Gastroesophageal sphincter (tissue), 4 donors: ENCODE measurements at places on chromosomes 13 and 19.

DNA sequence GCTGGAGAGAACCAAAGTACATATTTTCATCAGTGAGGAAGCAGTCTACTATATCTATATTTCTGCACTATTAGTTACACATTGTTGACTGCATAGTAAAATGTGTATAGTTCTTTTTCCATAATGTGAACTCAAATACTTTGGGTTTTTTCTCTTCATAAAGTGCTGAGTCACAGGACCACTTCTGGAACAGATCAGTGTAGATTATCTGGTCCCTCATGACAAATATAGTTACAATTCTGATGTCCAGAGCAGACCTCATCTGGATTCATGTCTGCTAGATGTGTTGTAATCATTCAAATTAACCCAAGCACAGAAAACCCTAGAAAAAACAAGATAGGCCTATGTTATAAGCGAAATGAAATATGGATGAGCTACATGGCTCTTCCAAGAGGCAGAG lies 171.4 kb downstream of the SUCLA2 start:
- no peak overlapping the region for H3K27ac ChIP-seq
- no peak for ATAC-seq
- no peaks in the 10 kb centered on the region for H3K27me3 ChIP-seq
- no peaks in the 10 kb centered on the region for H3K36me3 ChIP-seq
- no peak overlapping the region for H3K4me3 ChIP-seq
- peaks cover 8% of the 10 kb centered on the region for H3K4me1 ChIP-seq

DNA sequence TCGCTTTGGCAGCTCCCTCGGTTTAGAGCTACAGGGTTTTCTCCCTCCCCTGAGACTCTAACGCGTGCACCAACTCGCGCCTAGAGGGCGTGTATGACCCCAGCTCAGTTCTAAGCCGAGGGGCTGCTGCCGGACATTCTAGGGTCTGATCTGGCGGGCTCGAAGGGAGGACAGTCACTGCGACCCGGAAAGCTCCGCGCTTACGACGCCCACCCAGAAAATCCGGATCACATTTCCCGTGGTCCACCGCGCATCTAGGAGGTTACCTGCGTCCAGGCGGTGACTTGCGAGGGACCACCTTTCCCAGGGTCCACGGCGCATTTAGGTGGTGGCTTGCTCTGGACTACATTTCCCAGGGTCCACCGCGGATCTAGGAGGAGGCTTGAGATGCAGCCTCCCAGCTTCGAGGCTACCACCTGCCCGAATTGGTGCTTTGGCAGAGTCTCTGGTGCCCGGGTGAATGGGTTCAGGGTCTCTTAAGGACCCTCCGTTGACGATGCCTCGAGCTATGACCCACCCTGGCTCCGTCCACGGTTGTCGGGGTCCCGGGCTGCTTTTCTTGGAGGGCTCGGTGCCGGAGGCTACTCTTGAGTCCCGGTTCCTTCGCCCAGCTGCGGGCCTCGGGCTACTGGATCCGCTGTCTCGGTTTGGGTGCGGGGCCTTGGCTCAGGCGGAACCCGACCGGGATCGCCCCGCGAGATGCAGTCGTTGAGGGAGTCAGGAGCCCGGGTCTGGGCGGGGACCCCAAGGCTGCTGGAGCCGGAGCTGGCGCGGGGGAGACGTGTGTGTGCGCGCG lies 30.5 kb downstream of the ZNF146 start:
- H3K4me3 ChIP-seq, result peak overlapping the region; percentile 19
- no peaks in the 10 kb centered on the region for H3K27me3 ChIP-seq
- H3K4me1 ChIP-seq, result no peaks in the 10 kb centered on the region
- H3K27ac ChIP-seq, result no peak overlapping the region
- no peaks in the 10 kb centered on the region for H3K36me3 ChIP-seq
- ATAC-seq, result no peak

- H3K36me3 ChIP-seq, result peaks cover 35% of the 10 kb centered on the region
- peaks cover 14% of the 10 kb centered on the region for H3K4me1 ChIP-seq
- H3K27me3 ChIP-seq, result no peaks in the 10 kb centered on the region
- no peak overlapping the region for H3K27ac ChIP-seq
- H3K4me3 ChIP-seq, result no peak overlapping the region
- ATAC-seq, result no peak
Observed at GRCh38 chr13:95608640-95609323, 35.7 kb downstream of the DZIP1 start.

- peaks cover 32% of the 10 kb centered on the region for H3K4me1 ChIP-seq
- H3K36me3 ChIP-seq, result peaks cover 3% of the 10 kb centered on the region
Observed at GRCh38 chr19:40721936-40722661, 5.2 kb downstream of the ITPKC start.

GRCh38 chr19:39430675-39431593 lies 4.8 kb downstream of the RPS16 start:
- no peaks in the 10 kb centered on the region for H3K27me3 ChIP-seq
- peak; percentile 48 for ATAC-seq
- H3K4me1 ChIP-seq, result peaks cover 7% of the 10 kb centered on the region
- H3K4me3 ChIP-seq, result no peak overlapping the region
- no peaks in the 10 kb centered on the region for H3K36me3 ChIP-seq

DNA sequence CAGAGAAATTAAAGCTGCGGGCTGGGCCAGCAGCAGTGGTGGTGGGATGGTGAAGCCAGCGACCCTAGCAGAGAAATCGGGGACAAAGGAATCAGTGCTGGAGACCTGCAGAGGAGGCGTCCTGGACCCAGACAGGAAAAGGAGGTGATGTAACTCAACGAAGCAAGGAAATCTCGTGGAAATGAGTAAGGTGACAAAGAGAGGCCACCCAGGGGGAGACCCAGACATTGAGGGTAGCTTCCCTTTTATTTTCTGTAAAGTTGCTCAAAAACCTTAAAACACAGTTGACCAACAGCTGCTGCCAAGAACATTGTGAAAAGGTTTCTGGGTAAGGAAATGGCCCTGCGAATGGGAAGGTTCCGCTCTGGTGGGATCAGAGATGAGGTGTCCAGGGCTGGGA lies 13.3 kb upstream of the RETN start:
- H3K4me1 ChIP-seq, result no peaks in the 10 kb centered on the region
- peaks cover 39% of the 10 kb centered on the region for H3K27me3 ChIP-seq
- no peak for ATAC-seq
- H3K36me3 ChIP-seq, result no peaks in the 10 kb centered on the region

DNA sequence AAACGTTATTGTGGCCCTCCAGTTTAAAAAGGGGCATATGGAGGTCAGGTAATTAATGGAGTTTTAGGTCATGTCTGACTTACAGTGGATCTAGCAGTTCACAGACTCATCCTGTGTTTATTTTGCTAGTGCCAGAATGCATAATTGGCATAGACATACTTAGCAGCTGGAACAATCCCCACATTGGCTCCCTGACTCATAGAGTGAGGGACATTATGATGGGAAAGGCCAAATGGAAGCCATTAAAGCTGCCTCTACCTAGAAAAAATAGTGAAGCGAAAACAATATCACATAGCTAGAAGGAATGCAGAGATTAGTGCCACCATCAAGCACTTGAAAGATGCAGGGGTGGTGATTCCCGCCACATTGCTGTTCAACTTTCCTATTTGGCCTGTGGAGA lies 610.7 kb downstream of the SLITRK5 start:
- H3K36me3 ChIP-seq, result no peaks in the 10 kb centered on the region
- H3K4me1 ChIP-seq, result no peaks in the 10 kb centered on the region
- H3K27ac ChIP-seq, result no peak overlapping the region
- no peaks in the 10 kb centered on the region for H3K27me3 ChIP-seq
- ATAC-seq, result no peak
- no peak overlapping the region for H3K4me3 ChIP-seq
